ENCODE measurements at places on chromosomes 2 and 18.

DNA sequence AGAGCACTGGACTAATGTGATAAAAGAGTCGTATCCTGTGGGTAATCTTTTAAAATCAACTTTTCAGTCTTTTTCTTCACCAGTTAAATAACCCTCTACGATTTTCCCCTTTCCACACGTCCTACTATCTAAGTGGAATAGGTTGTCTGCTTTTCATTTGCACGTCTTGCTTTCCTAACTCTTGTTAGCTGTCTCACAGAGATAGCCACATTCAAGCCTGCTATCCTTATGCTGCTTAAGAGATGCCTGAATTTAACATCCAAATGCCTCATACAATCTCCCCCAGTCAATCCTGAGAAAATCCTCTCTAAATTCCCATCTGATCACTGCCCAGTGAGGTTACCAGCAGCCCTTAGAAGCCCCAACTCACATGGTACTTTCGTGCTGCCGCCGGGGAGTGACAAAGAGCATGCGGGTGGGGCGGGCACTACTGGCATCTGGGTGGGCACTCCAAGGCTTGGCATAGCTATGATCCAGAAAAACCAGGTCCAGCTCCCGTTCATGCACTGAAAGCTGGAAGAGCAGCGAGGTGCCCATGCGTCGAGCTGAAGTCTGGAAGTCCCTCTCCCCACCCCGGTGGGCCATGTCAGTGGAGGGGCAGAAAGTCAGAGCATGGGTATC lies 1.5 kb downstream of the KANSL3 start:
- H3K4me3 ChIP-seq, result peak overlapping the region; percentile 95
- peaks cover 13% of the 10 kb centered on the region for H3K4me1 ChIP-seq
- peaks cover 8% of the 10 kb centered on the region for H3K36me3 ChIP-seq
- H3K27me3 ChIP-seq, result peaks cover 2% of the 10 kb centered on the region
- peak overlapping the region; percentile 11 for H3K27ac ChIP-seq
- no peak for DNase-seq

- peaks cover 77% of the 10 kb centered on the region for H3K4me1 ChIP-seq
- H3K27ac ChIP-seq, result peak overlapping the region; percentile 88
- peak overlapping the region; percentile 40 for H3K4me3 ChIP-seq
- peak; percentile 35 for DNase-seq
Observed at GRCh38 chr2:10932345-10933151, 20.8 kb downstream of the KCNF1 start.

GRCh38 chr2:102806250-102806837 lies 44.5 kb downstream of the TMEM182 start:
- no peak overlapping the region for H3K27ac ChIP-seq
- H3K4me1 ChIP-seq, result peaks cover 12% of the 10 kb centered on the region
- peaks cover 14% of the 10 kb centered on the region for H3K36me3 ChIP-seq
- DNase-seq, result peak; percentile 83

DNA sequence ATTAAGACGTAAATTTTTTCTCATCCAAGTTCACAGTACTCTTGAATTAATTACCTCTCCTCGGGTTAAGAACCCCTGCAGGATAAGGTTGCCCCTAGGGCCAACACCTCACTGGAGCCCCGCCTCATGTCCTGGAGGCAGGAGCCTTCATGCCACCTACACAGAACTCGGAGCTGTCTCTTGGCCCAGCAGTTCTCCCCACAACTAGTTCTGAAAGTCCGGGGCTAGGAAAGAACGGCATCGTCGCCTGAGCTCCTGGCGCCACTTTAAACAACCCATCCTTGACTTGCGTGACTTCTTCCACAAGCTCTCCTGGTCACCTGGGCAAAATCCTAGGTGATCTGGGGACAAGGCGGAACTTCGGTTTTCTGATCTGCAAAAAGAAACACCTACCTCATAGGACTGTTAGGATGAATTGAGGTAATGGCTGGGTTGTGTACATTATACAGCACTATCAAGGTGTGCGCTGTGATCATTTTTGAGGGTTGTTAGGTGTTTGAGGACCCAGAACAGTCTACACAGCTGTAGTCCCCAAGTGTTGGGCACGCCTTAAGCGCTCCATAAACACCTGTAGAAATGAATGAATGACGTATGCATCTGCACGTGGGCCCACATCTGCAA lies 641 bp upstream of the ITGA6 start:
- H3K4me3 ChIP-seq, result peak overlapping the region; percentile 88
- peaks cover 3% of the 10 kb centered on the region for H3K27me3 ChIP-seq
- H3K36me3 ChIP-seq, result no peaks in the 10 kb centered on the region
- H3K27ac ChIP-seq, result no peak overlapping the region

GRCh38 chr2:191789796-191790195 lies 57.1 kb downstream of the CAVIN2 start:
- H3K36me3 ChIP-seq, result no peaks in the 10 kb centered on the region
- H3K4me1 ChIP-seq, result peaks cover 17% of the 10 kb centered on the region
- DNase-seq, result no peak
- H3K4me3 ChIP-seq, result no peak overlapping the region

- no peak for DNase-seq
- H3K4me1 ChIP-seq, result peaks cover 3% of the 10 kb centered on the region
- peaks cover 14% of the 10 kb centered on the region for H3K27me3 ChIP-seq
- H3K36me3 ChIP-seq, result no peaks in the 10 kb centered on the region
Observed at GRCh38 chr2:218032336-218033171, 29.8 kb upstream of the TNS1 start.

DNA sequence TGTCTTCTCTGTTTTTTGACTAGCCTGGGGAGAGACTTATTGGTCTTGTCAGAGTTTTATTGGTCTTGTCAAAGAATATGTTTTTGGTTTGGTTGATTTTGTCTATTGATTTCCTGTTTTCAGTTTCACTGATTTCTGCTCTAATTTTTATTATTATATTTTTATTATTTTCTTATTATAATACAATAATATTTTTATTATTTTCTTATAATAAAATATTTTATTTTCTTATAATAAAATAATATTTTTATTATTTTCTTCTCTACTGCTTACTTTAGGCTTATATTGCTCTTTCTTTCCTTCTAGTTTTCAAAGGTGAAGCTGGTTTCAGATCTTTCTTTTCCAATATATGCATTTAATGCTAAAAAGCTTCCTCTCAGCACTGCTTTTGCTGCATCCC lies 62.0 kb downstream of the TRAPPC12 start:
- H3K27ac ChIP-seq, result no peak overlapping the region
- peaks cover 44% of the 10 kb centered on the region for H3K4me1 ChIP-seq
- no peak for DNase-seq
- peaks cover 8% of the 10 kb centered on the region for H3K27me3 ChIP-seq
- no peak overlapping the region for H3K4me3 ChIP-seq

DNA sequence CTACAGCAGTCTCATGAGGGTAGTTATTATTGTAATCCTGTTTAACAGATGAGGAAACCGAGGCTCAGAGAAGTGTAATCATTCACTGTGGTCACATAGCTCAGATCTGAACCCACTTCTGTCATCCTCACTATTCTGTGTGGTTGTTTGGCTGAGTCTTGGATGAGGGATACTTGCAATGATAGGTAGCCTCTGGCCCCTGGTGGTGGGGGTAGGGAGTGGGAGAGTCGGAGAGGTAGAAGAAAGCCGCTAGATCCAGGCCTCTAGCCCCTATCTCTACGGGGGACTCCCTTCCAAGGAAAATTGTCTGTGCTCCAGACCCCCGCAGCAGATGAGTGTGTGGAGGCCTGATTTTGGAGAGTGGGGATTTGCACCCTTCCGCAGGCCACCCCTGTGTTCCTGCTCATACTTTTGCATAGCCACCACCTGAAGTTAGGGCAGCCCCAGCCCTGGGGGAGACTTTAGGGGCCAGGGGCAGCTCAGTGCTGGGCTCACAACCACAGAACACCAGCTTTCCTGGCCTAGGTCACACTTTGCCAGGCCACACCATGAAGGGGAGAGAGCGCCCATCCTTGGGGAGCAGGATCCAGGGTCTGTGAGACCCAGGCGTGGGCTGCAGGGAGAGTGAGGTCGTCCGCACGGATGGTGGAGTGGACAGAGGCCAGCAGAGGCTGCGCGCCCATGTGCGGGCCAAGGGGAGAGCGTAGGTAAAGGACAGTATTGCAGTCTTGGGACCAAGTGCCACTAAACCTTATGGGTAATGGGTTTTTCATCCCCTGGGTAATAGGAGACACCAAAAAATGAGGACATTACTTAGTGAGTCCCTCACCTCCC lies 148.2 kb downstream of the GLI2 start:
- H3K27ac ChIP-seq, result no peak overlapping the region
- H3K4me3 ChIP-seq, result no peak overlapping the region
- peak; percentile 31 for DNase-seq
- H3K4me1 ChIP-seq, result peaks cover 4% of the 10 kb centered on the region

DNA sequence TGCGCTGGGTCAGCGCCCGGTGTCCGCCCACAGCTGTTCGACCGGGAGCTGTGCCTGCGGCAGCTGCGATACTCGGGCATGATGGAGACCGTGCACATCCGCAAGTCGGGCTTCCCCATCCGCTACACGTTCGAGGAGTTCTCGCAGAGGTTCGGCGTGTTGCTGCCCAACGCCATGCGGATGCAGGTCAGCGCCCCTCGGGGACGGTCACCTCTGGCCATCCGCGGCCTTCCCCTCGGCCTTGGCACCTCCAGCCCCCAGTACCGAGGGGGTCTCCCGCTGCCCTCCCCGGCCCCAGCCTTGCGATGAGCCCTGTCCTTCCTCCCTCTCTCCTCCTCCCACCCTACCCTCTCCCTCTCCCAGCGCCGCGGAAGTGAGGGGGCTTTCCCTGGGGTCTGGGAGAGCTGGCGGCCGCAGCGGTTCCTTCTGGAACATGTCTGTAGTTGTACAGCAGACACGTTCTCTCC lies 53.2 kb upstream of the GPR17 start:
- H3K27me3 ChIP-seq, result peaks cover 2% of the 10 kb centered on the region
- H3K4me1 ChIP-seq, result no peaks in the 10 kb centered on the region
- H3K27ac ChIP-seq, result no peak overlapping the region

DNA sequence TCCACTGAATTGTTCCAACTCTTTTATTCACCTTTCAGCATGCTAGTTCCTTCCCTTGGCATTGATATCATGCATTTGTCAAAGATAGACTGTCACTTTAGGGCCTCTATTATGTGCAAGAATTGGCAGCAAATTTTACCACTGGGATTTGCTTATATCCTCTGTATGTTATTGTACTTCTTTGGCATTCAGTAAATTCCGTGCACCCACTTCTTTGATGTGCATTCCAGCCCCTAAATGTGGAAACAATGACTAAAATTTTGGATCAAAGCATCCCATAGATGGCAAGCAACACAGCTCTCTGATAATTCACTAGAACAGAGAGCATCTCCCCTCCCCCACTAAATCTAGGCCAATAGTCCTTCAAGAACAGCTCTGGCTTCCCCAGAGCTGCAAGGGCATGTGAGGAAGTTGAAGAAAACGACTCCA lies 399.0 kb upstream of the HNRNPA3 start:
- H3K27ac ChIP-seq, result no peak overlapping the region
- H3K4me3 ChIP-seq, result no peak overlapping the region
- no peaks in the 10 kb centered on the region for H3K36me3 ChIP-seq
